ENCODE measurements at places on chromosomes 11 and 22.

DNA sequence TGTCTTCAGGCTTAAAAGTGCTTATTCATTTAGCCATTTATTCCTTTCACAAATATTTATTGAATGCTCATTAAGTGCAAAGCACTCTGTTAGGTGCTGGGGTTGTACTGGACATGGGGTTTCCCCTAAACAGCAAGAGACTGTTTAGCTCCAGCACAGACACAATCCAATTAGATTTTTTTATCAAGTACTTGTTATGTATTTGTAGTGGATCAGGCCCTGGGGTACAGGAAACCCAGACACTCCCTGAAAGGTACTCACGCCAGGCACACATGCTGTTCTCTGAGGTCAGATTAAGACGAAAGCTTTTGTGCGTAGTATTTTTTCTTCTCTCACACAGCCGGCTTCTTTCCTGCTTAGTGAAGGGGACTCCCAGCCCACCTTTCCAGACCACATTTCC is 218.1 kb upstream of the PLET1 start:
- no peak for DNase-seq

DNA sequence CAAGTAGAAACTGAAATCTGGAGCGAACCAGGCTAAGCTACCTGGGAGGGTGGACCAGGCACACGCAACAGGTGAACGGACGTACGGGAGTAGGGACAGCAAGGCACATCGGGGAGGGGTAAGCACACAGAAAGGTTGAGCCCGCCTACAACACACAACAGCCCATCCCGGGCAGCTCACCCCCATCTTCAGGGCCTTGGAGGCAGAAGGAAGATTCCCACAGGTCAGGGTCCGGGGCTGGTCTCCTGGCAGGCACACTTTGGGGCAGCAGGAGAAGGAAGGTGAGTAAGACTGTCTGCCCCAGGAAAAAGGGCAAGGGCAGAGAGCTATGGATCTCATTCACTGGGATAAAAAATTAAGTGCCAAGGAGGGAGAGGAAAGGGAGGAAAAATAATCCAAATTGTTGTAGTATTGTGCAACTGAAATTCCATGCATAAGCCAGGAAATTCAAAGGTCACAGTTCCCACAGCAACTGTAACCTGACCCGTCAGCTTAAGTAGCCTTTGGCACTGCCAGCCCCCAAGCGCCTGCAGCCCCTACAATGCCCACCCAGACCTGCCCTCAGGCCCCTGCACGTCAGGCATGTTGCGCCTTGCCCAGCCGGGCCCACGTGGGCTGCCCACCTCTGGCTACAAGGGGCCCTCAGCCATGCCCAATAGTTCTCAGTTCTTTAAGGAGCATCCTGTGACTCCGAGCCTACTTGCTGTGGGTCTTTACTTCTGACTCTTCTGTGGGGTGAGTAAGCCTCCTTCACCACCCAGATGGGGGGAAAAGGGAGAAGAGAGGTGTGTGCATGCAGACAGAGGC is 51.8 kb downstream of the MICAL3 start:
- DNase-seq, result no peak

GRCh38 chr22:20787223-20787622 is 13.3 kb downstream of the SERPIND1 start:
- DNase-seq, result no peak

- no peak for DNase-seq
Observed at GRCh38 chr11:114762408-114762807, 84.1 kb downstream of the NXPE2 start.

- DNase-seq, result no peak
Observed at GRCh38 chr11:37519781-37520180, 921.7 kb upstream of the RAG2 start.

GRCh38 chr22:38921120-38921519 is 36.3 kb upstream of the APOBEC3A start:
- DNase-seq, result no peak

DNA sequence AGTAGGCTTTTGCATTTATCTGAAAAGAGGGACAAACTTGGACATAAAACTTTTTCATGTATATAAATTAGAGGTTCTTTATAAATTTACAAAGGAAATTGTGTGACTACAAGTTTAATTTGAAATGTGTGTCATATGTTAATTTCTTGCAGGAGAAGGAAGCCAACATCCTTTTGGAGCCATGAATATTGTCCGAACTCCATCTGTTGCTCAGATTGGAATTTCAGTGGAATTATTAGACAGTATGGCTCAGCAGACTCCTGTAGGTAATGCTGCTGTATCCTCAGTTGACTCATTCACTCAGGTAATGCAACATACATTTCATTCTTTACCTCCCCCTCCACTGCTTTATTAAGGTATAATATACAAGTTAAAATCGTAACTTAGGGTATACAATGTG is 35.2 kb downstream of the HIKESHI start:
- no peak for DNase-seq

GRCh38 chr11:67632175-67632981 is 2.6 kb upstream of the NUDT8 start:
- no peak for DNase-seq

GRCh38 chr11:122681735-122682134 is 26.2 kb downstream of the UBASH3B start:
- no peak for DNase-seq

GRCh38 chr11:11309906-11310305 is 43.1 kb downstream of the CSNK2A3 start:
- DNase-seq, result no peak

DNA sequence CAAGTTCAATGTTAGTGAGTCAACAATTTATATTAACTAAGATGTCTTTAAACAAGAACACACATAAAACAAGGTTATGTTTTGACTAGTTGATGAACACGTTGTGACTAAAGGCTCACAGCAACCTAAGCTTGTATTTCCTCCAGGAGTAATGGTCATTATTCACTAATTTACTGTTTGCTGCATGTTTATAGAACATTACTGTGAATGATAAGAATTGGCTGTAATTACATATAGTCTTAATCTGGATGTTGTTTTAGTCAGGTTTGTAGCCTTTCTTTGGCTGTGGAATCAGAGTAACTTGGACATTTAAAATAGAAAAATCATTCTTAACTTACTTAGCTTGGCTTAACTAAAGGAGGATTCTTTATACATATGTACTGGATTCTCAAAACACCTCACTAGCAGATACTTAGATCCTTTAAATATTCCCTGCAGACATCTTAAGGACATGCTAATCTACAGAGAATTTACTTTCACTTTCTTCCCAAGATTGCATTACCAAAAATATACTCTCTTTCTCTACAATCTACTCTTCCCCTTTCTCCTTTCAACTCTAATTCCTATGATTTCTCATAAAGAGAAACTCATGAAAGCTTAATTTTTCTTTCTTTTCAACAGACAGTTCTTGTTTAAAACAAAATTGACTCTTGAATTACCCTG is 319.7 kb upstream of the CTSC start:
- DNase-seq, result no peak

GRCh38 chr11:64292460-64293254 is 1.6 kb downstream of the KCNK4 start:
- DNase-seq, result no peak

GRCh38 chr11:117749541-117749910 is 47.5 kb downstream of the DSCAML1 start:
- DNase-seq, result no peak

DNA sequence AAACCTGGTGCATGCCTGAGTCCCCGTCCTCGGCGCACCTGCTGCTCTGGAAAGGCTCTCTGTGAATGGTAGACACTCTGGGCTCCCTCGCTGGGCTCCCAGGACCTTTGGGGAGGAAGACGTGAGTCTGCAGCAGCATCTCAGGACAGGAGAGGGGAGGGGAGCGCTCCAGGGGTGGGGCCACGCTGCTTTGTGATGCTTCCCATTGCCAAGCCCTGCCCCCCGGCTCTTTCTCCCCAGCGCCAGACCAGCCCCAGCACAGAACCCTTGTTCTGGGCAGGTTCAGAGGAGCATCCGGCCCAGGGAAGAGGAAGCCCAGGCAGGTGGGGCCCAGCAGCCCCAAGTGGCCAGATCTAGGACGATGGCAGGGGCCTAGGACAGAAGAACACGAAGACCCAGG is 111.2 kb downstream of the BRD1 start:
- no peak for DNase-seq

- no peak for DNase-seq
Observed at GRCh38 chr11:91673705-91674104, 550.9 kb upstream of the FAT3 start.

DNA sequence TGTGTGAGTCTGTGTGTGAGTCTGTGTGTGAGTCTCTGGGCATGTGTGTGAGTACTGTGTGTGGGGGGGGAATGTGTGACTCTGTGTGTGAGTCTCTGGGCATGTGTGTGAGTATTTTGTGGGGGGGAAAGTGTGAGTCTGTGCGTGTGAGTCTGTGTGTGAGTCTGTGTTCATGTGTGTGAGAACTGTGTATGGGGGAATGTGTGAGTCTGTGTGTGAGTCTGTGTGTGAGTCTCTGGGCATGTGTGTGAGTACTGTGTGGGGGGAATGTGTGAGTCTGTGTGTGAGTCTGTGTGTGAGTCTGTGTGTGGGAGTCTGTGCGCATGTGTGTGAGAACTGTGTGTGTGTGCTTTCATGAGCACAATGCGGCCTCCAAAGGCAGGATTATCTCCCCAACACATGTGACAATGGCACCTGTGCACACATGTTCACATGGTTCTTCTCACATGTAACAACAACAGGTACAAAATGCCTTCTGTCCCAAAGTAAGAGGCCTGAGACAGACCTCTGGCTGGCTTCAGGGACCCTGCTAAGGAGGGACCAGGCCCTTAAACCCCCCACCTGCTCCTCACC is 1.6 kb downstream of the CD5 start:
- DNase-seq, result no peak

DNA sequence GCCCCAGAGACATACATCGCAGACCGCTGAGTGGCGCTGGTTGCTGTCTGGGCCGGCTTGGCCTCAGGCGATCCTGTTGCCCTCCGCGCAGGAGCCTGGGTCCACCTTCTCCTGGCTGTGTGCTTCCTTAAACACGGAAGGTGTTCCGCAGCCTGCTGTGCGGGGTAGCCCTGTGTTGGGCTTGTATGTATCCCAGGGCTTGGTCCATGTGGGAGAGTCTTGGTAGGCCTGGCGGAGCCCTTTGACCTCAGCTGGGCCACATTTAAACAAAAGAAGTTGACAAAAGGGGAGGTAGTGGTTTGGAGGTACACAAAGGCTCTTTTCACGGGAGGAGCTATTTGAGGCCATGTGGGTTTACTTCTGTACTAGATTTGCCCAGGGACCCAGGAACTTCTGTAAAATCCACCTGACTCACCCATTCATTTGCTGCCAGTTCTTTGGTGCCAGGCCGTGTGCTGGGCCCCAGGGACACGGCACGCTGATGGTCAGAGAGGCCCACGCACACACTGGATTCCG is 11.0 kb upstream of the GRAMD4 start:
- DNase-seq, result no peak

DNA sequence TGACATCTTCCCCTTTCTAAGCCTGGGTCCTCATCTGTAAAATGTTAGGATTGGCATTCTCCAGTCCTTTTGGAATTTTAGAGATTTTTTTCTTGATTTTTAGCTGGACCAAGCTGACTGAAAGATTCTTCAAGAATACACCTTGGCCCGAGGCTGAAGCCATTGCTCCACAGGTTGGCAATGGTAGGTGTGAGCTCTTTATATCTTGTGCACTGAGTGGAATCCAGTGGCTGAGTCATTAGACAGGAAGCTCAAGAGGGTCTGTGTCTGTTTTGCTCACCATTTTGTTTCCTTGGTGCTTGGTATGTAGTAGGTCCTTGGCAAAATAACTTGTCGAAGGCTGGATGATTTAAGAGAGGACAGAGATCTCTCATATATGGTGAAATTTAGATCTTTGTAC is 6.2 kb downstream of the EIF3L start:
- DNase-seq, result no peak

All from activated gamma-delta T cell (primary cell).